ENCODE measurements at places on chromosomes 13 and 19. TPM values are rescaled to one million over a fixed set of nuclear protein-coding genes. Genes with fewer than 3 reads are reported as not detected.

Gene ZNF284
- total RNA-seq, result 4.7 TPM

Gene PRSS57
- total RNA-seq, result not detected

Gene MARCHF2
- total RNA-seq, result 10.1 TPM

Gene ZNF844
- total RNA-seq, result not detected

Gene NDUFA7
- total RNA-seq, result 44.5 TPM

Gene GJB2
- total RNA-seq, result 4.6 TPM

Gene RUBCNL
- total RNA-seq, result not detected

Gene POGLUT2
- total RNA-seq, result 2.3 TPM
